ENCODE measurements at places on chromosomes 13 and 19. TPM values are rescaled to one million over a fixed set of nuclear protein-coding genes. Genes with fewer than 3 reads are reported as not detected.

Gene SPRY2
- 1.1 TPM for total RNA-seq

DNA sequence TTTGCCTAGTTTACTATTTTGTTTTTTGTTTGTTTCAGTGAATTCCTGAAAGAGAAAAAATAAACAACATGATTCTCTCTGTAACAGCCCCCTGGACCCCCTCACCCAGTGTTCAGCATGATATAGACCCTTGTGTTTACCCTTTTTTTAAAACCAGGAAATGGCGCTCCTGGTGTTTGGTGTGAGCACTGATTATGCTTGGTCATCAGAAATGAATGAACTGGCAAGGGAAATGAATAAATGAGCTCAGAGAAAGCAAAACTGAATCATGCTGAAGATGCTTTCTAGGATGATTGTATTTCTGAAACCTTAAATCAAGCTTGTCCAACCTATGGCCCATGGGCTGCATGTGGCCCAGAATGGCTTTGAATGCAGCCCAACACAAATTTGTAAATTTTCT is 22.1 kb downstream of the WASF3 start:
- no peak for DNase-seq
- H3K4me3 ChIP-seq: no peak overlapping the region
- no peak overlapping the region for H3K27ac ChIP-seq
- no peaks in the 10 kb centered on the region for H3K27me3 ChIP-seq
- no peaks in the 10 kb centered on the region for H3K4me1 ChIP-seq

DNA sequence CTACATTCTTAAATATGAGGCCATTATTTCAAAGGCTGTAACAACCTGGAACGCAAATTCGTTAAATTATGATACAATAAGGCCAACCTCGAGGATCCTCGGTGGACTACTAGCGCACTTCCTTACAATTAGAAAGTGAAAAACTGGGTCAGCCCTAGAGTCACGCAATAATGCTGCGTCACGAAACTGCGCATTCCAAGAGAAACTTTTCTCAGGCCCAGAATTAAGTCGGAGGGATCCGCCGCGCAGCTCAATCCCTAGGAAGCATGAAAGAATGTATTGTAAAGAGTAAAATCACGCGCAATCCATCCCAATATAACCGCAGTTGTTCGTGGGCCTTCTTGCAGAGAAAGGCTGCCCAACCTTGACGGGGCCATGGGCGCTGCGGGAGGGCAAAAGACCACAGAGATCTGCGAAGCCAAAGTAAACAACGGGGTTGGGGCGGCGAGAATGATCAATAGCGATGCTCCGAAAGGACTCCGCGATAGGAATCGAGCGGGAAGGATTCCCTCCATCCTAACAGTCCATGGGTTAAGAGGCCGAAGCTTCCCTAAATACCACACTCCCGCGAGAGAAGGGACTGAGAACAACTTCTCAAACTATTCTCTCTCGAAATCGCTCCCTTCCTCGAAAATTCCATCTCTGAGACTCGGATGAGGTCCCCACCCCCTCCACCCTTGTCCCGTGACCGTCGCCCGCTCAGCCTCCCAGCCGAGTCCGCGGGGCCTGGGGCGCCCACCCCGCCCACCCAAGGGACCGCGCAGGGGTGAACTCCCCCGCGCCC is 564 bp downstream of the SPART start:
- H3K4me1 ChIP-seq: peaks cover 10% of the 10 kb centered on the region
- peak overlapping the region; percentile 83 for H3K27ac ChIP-seq
- no peak for DNase-seq
- H3K36me3 ChIP-seq: no peaks in the 10 kb centered on the region
- H3K4me3 ChIP-seq: peak overlapping the region; percentile 78

Gene ZNF433
- 0.35 TPM for total RNA-seq

Gene PSG11
- total RNA-seq: not detected

Gene PLK5
- total RNA-seq: not detected

Gene PLVAP
- not detected for total RNA-seq

Gene ACP5
- 5.7 TPM for total RNA-seq

Gene ZNF471
- total RNA-seq: 0.95 TPM

Gene BRCA2
- 14.2 TPM for total RNA-seq

- H3K4me1 ChIP-seq: peaks cover 17% of the 10 kb centered on the region
These were observed 904 bp upstream of the ARHGAP33 start for GRCh38 chr19:35774274-35775045.

Gene BCL3
- total RNA-seq: 30.5 TPM

Gene THSD8
- 24.6 TPM for total RNA-seq

GRCh38 chr19:8423817-8424223 is 10.7 kb downstream of the MARCHF2 start:
- H3K4me3 ChIP-seq: no peak overlapping the region
- H3K36me3 ChIP-seq: no peaks in the 10 kb centered on the region
- no peaks in the 10 kb centered on the region for H3K4me1 ChIP-seq
- no peak for DNase-seq

DNA sequence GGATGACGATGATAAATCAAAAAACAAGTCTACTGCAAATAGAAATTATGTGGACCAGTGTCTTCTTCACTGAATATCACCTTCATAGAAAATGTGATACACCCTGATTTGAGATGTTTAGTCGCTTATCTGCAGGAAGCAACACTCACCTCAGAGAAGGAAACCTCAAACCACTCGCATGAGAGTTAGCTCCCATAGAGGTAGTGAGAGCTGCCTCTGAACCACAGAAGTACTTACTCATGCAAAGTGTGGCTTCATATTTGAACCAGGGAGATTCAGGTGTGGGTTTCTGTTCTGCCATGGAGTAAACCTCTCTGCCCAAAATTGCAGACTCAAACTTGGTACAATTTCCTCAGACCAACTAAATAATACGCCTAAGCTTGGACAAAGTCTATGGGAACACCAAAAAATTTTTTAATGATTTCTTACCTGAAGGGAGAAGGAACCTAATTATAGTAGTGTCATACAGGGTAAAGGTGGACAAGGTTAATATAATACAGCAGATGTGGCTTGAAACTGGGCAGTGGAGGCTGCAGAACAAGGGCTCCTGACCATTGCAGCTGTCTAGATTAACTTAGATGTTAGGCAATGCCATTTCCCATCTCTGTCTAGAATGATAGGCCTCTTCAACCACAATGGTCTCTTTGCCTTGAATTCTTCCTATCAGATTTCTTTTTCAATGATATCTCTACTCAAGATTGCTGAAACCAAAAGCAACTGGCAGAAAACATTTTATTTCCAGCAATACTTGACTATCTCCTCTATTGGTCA is 29.6 kb upstream of the RCBTB2 start:
- DNase-seq: peak; percentile 84
- no peaks in the 10 kb centered on the region for H3K27me3 ChIP-seq
- H3K27ac ChIP-seq: no peak overlapping the region
- peaks cover 32% of the 10 kb centered on the region for H3K4me1 ChIP-seq
- no peaks in the 10 kb centered on the region for H3K36me3 ChIP-seq
- peak overlapping the region; percentile 30 for H3K4me3 ChIP-seq

- H3K36me3 ChIP-seq: no peaks in the 10 kb centered on the region
- no peak overlapping the region for H3K4me3 ChIP-seq
- H3K27ac ChIP-seq: no peak overlapping the region
- no peak for DNase-seq
These were observed 5.0 kb upstream of the YJU2 start for GRCh38 chr19:4241824-4242430.

DNA sequence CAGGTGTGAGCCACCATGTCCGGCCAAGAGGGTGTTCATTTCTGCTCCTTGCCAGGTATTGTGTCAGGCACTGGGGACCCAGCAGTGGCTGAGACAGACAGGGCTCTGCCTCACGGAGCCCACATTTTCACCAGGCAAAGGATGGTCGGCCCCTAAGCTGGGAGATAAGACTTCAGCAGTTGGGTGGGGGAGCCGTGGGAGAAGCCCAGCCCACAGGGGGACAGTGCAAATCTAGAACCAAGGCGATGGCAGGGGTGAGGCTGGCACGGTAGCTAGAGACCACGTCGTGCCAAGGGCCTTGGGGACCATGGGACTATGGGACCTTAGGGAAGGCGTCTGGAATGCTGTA is 8.3 kb downstream of the LSR start:
- H3K4me1 ChIP-seq: peaks cover 10% of the 10 kb centered on the region
- H3K36me3 ChIP-seq: no peaks in the 10 kb centered on the region
- no peak overlapping the region for H3K27ac ChIP-seq
- no peaks in the 10 kb centered on the region for H3K27me3 ChIP-seq
- H3K4me3 ChIP-seq: no peak overlapping the region

- H3K27ac ChIP-seq: no peak overlapping the region
- no peak for DNase-seq
- no peaks in the 10 kb centered on the region for H3K36me3 ChIP-seq
- no peak overlapping the region for H3K4me3 ChIP-seq
- no peaks in the 10 kb centered on the region for H3K4me1 ChIP-seq
These were observed 14.8 kb upstream of the CACNA1A start for GRCh38 chr19:13521066-13521465.

DNA sequence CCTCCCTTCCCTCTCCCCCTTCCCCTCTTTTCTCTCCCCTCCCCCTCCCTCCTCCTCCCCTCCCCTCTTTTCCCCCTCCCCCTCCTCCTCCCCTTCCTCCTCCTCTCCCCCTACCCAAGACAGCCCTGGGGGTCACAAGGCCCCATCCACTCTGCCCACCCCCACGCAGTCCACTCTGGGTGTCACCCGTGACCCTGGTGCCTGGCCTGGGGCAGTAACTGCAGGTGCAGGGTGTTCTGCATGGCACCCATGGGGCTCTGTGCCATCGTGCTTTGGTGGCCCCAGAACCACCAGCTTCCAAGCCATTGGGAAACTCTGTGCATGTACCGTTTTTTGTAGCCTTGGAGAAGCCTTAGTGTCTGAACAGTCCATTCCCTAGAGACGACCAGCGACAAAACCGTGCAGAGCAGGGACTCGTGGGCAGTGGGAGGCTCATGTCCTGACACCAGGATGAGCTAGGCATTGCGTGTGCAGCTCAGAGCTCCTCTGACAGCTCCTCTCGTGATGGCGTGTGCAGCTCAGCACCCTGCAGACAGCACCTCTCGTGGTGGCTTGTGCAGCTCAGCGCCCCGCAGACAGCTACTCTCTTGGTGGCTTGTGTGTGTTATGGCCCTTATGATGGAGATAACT is 43.7 kb upstream of the F7 start:
- H3K36me3 ChIP-seq: no peaks in the 10 kb centered on the region
- H3K4me1 ChIP-seq: no peaks in the 10 kb centered on the region
- H3K4me3 ChIP-seq: no peak overlapping the region
- no peak overlapping the region for H3K27ac ChIP-seq
- H3K27me3 ChIP-seq: no peaks in the 10 kb centered on the region
- DNase-seq: peak; percentile 18

Gene LYPD5
- total RNA-seq: 0.80 TPM

Gene PRR20B
- not detected for total RNA-seq

DNA sequence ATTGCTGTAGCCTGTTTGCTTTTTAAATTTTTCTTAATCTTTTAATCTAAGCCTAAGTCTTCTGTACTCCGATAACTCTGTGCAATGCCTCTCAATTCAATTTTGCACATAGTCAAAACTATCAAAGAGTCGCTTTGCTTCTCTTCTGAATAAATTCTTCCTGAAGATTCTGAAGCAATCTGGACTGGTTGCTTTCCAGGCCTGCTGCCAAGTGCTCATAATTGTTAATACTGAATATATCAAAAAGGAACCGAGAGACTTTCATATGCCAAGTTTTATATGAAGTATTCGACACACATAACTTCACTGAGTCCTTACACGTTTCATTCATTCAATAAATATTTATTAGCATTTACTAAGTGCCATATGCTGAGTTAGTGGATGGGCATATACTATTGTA is 91.3 kb downstream of the EDNRB start:
- DNase-seq: no peak
- H3K36me3 ChIP-seq: no peaks in the 10 kb centered on the region
- H3K27me3 ChIP-seq: no peaks in the 10 kb centered on the region
- no peak overlapping the region for H3K4me3 ChIP-seq
- no peaks in the 10 kb centered on the region for H3K4me1 ChIP-seq
- no peak overlapping the region for H3K27ac ChIP-seq

- no peaks in the 10 kb centered on the region for H3K27me3 ChIP-seq
- peaks cover 17% of the 10 kb centered on the region for H3K36me3 ChIP-seq
- DNase-seq: no peak
These were observed 15.2 kb downstream of the SAE1 start for GRCh38 chr19:47145639-47146486.

GRCh38 chr13:79450110-79450509 is 30.8 kb upstream of the NDFIP2 start:
- H3K4me3 ChIP-seq: no peak overlapping the region
- no peaks in the 10 kb centered on the region for H3K36me3 ChIP-seq
- no peaks in the 10 kb centered on the region for H3K27me3 ChIP-seq
- no peak for DNase-seq
- no peak overlapping the region for H3K27ac ChIP-seq
- H3K4me1 ChIP-seq: peaks cover 38% of the 10 kb centered on the region

Gene MYO9B
- 108 TPM for total RNA-seq

Gene CATSPERD
- total RNA-seq: not detected

GRCh38 chr13:91467236-91467635 is 68.8 kb downstream of the GPC5 start:
- no peak overlapping the region for H3K4me3 ChIP-seq
- H3K27ac ChIP-seq: no peak overlapping the region
- H3K27me3 ChIP-seq: no peaks in the 10 kb centered on the region
- no peak for DNase-seq

- H3K4me3 ChIP-seq: no peak overlapping the region
- H3K36me3 ChIP-seq: no peaks in the 10 kb centered on the region
- DNase-seq: no peak
- H3K27me3 ChIP-seq: no peaks in the 10 kb centered on the region
These were observed 212.0 kb upstream of the SPRY2 start for GRCh38 chr13:80552851-80553440.

- DNase-seq: no peak
- H3K36me3 ChIP-seq: no peaks in the 10 kb centered on the region
- H3K4me1 ChIP-seq: no peaks in the 10 kb centered on the region
- no peak overlapping the region for H3K27ac ChIP-seq
These were observed 88.2 kb upstream of the TSC22D1 start for GRCh38 chr13:44664308-44664707.

DNA sequence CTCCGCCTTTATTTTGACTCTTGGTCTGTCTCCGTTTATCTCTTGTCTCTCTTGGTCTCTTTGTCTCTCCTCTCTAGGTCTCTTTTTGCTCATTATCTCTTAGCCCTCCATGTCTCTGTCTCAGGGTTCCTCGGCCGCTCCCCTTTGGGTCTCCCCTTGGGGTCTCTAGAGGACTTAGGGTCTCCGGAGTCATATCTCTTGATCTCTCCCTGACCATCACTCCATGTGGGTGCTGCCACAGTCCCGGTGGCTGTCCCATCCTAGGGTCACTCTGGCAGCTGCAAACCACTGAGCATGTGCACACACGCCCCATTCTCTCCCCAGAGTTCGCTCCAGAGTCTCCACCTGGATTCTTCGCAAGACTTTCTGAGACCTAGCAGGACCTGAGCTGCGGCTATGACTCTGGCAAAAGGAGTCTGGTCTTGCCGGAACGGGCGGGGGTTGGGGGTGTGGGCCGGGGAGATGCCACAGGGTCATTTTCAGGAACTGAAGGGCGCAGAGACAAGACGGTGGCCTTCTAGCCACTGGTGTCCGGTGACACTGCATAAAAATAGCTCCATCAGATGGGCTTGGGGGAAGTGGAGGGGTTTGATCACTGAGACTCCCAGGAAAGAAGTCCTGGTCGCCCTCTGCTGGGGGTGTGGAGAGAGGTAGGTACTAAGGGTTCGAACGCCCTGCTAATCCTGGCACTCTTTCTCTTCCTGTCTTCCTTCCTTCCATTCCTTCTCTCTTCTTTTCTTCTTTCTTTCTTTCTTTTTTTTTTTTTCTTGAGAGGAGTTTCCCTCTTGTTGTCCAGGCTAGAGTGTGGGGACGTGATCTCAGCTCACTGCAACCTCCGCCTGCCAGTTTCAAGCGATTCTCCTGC is 1.2 kb upstream of the KCNA7 start:
- no peaks in the 10 kb centered on the region for H3K36me3 ChIP-seq
- no peak overlapping the region for H3K4me3 ChIP-seq
- no peaks in the 10 kb centered on the region for H3K4me1 ChIP-seq
- H3K27ac ChIP-seq: peak overlapping the region; percentile 11

Gene KIR3DL1
- 0.11 TPM for total RNA-seq
